ENCODE measurements at places on chromosomes 11 and 22.
A peak's percentile ranks its signal among the peaks of the same experiment; 100 is the strongest.

DNA sequence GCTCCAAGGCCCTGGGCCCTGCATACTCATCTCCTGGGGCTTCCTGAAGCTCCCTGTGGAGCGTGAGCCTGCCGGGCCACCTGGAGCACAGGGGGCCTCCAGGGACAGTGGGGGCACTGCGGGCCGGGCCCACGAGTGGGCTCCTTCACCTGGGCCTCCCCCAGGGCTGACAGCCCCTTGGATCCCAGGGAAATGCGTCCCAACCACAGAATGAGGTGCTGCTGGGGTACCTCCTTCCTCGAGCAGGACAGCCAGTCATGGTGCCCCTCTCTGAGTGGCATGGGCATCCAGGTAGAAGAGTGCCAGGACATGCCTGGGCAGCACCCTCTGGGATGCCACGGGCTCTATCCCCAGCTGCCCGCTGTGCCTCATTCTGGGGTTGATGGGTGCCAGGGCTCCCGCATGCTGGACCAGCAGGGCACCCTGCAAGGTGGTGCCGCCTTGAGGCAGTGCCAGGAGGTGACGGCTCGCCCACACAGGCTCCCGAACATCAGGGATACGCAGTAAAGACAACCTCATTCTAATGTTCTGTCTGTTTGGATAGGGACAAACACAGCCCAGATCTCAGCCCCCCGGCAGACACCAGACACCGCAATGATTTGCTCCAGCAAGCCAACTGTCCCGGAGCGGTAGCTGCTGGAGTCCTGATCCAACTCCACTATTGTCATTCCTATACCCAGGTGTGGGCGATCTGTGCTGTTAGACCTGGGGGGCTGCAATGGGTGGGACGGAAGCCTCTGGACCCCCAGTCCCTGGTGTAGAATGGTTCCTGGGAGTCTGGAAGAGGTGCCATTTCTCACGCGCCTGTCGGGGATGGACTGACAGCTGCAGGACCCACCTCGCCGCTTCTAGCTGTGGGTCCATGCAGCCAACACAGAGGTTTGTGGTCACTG is 25.8 kb downstream of the KRTAP5-5 start:
- no peak for DNase-seq

DNA sequence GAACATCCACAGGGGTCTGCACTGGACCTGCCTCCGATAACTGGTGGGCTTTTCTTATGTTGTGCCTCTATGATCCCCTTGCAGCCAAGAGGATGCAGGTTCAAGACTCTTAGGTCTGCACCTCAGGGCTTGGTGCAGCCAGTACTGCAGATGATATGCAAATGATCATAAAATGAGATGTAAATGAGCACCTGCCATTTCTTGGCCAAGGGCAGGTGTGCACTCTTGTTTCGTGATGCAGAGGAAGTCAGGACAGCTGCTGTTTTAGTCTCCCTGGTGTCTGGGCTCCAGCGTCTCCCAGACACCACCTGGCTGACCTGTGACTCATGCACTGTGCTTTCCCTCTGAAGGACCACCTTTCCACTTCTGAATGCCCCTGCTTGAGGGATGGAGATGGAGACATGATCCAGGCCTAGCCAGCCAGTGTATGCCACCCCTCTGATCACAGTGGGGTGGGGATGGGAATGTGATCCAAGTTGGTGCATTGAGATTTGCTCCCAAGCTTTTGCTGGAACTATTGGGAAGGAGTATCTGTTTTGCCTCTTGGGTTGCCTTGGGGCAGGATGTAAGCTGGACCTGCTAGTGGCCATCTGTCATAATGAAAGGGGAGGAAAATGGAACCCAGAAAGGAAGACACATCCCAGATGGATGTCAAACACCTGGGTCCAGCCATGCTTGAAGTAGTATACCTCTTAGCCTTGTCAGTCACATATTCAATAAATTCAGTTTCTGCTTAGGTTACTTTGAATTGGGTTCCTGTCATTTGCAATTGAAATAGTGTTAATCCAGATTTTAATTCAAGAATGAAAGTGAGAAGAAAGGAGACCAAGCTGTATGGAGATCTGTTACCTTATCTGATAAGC is 3.3 kb upstream of the KCNJ11 start:
- peak; percentile 66 for DNase-seq

DNA sequence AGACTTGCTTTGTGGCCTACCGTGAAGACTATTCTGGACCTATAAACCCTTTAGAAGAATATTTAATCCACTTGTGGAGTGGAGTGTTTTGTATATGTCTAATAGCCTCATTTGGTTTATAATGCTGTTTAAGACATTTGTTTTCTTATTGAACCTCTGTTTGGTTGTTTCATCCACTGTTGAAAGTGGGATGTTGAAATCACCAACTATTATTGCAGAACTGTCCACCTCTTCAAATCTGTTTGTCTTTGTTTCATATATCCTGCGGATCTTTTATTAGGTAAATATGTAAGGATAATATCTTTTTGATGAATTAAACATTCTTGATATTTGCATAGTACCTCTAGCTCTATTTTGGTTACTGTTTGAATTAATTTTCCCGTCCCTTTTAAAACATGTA is 49.1 kb downstream of the XKR3 start:
- no peak for DNase-seq

DNA sequence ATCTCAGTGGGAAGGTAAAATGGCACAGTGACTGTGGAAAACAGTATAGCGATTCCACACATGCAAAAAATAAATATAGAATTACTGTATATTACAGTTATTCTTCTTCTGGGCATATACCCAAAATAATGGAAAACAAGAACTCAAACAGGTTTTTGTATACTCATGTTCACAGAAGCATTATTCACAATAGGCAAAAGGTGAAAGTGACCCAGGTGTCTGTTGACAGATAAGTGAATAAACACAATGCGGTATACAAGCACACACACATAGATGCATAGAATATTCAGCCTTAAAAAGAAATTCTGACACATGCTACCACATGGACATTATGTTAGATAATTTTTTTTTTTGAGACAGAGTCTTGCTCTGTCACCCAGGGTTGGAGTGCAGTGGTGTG is 233.0 kb downstream of the SWAP70 start:
- DNase-seq: no peak

- DNase-seq: no peak
These were observed 53.6 kb downstream of the PTPRJ start for GRCh38 chr11:48033918-48034341.

DNA sequence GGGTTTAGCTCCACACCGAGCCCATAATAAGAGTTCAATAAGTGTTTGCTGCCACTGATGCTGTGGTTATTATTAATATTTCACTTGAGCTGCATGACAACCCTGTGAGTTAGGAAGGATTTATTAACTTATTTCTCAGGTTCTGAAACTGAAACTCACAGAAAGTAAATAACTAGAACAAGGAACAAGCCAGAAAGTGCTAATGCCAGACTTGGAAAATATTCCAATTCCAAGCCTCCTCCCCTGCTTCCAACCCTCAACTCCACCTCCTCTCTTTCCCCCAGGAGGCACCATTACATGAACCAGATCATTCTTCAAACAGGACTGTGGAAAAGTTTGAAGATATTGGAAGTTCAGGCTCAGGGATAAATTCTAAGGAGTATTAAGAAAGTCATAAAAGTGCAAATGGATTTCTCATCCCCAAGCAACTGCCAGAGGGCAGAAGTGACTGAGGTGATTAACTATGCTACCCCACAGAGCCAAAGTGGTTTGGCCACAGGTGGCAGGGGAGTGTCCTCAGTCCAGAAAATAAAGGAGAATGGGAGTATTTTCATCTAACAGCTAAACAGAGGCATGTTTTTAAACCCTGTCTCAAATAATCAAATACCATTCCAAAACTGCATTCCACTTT is 3.2 kb upstream of the FJX1 start:
- no peak for DNase-seq

DNA sequence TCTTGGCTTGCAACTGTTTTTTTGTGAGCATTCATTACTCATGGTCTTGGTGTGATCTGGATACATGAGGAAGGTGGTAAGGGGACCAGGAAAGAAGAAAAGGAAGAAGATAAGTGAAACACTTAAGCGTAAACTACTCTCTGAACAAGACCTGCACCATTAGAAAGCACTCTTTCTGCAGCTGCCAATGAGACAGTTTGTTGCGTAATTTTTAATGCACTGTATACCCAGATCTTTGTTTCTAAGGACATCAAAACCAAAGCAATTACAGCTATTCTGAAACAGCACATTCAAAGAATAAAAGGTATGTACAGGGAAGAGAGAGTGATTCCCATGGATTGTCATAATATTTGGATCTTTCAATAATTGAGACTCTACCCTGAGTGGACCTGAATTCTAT is 147.4 kb downstream of the BLID start:
- DNase-seq: no peak

GRCh38 chr22:20240900-20241299 is 27.2 kb downstream of the RTN4R start:
- no peak for DNase-seq

DNA sequence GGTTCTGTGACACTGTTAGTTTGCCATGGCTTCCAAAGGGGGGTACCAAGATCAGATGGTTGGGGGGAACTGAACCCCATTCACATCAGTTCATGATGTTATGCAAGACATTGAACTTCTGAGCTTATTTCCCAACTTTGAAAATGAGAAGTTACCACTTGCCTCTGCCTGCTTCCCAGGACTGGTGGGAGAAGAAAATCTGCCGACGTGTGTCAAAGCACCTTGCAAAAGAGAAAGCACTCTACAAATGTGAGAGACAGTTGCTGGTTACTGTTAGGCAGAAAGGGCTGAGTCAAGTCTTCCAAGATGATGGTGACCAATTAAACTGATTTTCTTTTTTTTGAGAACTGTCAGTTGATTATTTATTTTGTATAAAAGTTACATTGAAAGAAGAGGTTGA is 45.6 kb downstream of the SMCO4 start:
- no peak for DNase-seq

DNA sequence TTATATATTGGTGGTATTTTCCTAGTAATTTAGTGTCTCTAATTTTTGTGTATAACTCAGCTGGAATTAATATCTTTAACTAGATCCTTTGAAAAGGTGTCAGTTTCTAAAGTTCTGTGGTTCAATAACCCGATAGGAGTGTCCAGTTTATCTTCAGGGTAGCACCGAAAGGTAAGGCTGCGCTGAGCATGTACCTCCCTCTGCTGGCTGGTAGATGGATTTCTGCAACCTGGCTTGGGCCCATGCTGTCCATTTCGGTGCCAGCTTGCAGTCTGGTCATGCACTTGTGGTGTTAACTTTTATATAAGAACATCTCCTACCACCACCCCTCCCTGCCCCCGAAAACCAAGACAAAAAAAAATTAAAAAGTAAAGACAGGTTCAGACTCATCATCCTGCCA is 24.7 kb downstream of the EXT2 start:
- DNase-seq: no peak

DNA sequence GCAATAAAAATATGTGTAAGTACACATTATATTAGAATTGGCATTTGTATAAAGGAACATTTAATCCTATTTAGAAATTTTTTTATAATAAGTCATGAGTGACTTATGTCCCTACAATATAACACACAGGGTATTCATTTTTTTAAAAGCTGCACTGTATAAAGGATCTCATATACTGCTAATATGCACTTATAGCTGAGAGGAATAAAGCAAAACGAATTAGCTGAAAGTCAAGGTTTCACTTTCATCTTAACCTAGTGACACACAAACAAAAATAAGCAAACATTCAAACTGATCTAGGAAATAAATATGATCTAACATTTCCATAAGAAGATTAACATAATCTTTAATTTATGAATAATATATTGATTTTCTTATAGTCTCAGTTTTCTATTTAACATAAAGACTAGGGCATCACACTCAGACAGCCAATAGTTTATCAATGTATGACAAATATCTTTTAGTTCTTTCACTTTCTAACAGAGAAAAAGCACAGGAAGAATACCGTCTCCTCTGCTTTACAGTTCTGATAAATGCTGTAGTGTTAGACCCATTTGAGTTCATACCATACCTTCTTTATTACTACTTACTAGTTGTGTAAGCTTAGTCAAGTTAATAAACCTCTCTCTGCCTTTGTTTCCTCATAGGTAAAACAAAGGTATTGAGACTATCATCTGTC is 42.9 kb downstream of the DCDC1 start:
- DNase-seq: no peak

DNA sequence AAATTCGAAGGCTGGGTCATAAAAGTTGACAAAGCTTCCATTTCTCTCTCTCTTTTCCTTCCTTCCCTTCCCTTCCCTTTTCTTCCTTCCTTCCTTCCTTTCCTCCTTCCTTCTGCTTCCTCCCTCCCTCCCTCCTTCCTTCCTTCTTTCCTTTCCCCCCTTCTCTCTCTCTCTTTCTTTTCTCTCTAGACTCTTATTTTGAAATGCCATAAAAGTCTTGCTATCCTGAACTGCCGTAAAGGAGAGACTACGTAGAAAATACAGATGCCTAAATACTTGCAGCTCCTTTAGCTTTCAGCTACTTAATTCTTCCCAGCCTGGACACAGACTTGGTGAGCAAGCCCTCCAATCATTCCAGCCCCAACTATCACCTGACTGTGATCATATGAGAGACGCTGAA is 1644.4 kb downstream of the FAM181B start:
- DNase-seq: no peak

DNA sequence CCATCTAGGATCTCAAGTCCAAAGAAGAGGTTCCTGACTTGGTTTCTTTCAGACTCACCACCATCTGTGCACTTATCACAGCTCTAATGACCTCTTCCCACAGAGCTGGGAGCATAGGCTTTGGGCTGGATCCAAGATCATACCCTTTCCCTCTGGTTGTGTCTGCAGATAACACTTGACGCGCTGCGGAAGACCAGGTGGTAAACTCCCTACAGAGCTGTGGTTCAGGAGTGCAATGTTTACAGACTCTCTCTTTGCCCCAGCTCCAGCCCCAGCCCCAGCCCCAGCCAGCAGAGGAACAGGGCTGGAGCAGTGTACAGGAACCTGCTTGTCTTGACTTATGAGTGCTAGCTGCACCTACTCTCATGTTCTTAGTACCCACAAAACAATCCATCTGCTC is 274.4 kb upstream of the SYN3 start:
- DNase-seq: peak; percentile 36

DNA sequence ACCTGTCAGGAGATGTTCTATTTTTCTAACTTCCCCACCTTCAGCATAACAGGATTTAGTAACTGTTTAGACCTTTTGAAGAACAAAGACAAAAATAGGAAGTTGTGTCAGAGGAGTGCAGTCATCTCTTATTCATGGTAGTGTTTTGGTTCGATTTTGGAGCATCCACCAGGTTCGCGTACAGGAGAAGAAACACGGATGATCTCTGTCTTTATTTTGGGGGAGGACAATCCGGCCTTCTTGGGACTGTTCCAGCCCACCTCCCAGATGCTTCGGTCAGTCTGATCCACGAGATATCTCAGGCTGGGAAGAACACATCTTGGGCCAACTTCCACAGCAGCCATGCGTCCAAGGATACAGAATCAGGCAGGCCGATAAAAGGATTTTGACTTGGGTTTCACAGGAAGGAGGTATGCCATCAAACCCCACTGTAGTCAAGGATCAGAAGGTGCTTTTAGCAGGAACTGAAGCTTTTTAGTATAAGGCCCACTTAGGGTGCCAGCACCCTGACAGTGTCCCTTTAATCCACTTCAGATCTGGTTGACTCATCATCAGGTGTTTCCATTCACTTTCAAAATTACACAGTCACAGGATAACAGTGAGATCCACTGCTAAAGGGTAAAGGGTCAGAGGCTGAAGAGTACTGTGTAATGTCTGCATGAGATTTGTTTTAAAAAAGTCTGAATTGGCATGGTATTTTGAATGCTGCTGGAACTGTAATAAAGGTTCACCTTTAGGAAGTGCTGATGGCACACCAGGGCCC is 16.5 kb downstream of the PATZ1 start:
- DNase-seq: no peak

- no peak for DNase-seq
These were observed 4.7 kb downstream of the FADS2 start for GRCh38 chr11:61832754-61833153.
